ENCODE measurements at places on chromosomes 3 and 15. TPM values are rescaled to one million over a fixed set of nuclear protein-coding genes. Genes with fewer than 3 reads are reported as not detected.

The HCLS1 gene
- 0.94 TPM for total RNA-seq

GRCh38 chr3:48194446-48195071 lies 6.3 kb upstream of the CDC25A start:
- H3K4me3 ChIP-seq = no peak overlapping the region
- no peak overlapping the region for H3K27ac ChIP-seq
- H3K36me3 ChIP-seq = no peaks in the 10 kb centered on the region
- H3K4me1 ChIP-seq = no peaks in the 10 kb centered on the region

GRCh38 chr15:40870716-40871115 lies 3.3 kb downstream of the RHOV start:
- DNase-seq = no peak
- H3K4me3 ChIP-seq = no peak overlapping the region

GRCh38 chr15:68620721-68621527 lies 42.1 kb downstream of the CORO2B start:
- H3K27ac ChIP-seq = peak overlapping the region; percentile 93
- peak; percentile 90 for DNase-seq
- peaks cover 65% of the 10 kb centered on the region for H3K4me1 ChIP-seq
- no peaks in the 10 kb centered on the region for H3K36me3 ChIP-seq

DNA sequence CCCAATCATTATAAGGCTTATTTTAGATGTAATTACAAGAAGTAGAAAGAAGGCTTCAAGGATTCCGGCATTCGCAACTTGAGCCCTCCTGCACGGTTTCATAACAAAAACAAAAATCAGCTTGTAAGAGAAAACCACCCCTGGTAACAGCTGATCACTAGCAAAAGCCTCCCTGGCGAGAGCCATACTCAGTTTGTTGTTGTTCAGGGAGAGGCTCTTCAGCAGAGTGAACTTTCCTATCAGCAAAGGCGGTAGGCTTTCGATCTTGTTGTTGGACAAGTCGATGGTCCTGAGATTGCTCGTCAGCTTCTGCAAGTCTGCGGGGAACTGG lies 710 bp downstream of the LRRC57 start:
- H3K4me3 ChIP-seq = peak overlapping the region; percentile 99
- H3K27me3 ChIP-seq = peaks cover 4% of the 10 kb centered on the region
- peaks cover 11% of the 10 kb centered on the region for H3K36me3 ChIP-seq
- peaks cover 50% of the 10 kb centered on the region for H3K4me1 ChIP-seq
- peak overlapping the region; percentile 95 for H3K27ac ChIP-seq

The GP9 gene
- total RNA-seq = not detected

- H3K4me1 ChIP-seq = peaks cover 20% of the 10 kb centered on the region
- no peaks in the 10 kb centered on the region for H3K27me3 ChIP-seq
- no peak overlapping the region for H3K4me3 ChIP-seq
- no peak overlapping the region for H3K27ac ChIP-seq
- no peak for DNase-seq
Measured at GRCh38 chr3:33030802-33031201, 66.1 kb downstream of the GLB1 start.

- H3K36me3 ChIP-seq = no peaks in the 10 kb centered on the region
- peaks cover 38% of the 10 kb centered on the region for H3K27me3 ChIP-seq
- no peak for DNase-seq
- H3K27ac ChIP-seq = no peak overlapping the region
- no peak overlapping the region for H3K4me3 ChIP-seq
Measured at GRCh38 chr3:32888739-32889138, 62.7 kb upstream of the CCR4 start.

DNA sequence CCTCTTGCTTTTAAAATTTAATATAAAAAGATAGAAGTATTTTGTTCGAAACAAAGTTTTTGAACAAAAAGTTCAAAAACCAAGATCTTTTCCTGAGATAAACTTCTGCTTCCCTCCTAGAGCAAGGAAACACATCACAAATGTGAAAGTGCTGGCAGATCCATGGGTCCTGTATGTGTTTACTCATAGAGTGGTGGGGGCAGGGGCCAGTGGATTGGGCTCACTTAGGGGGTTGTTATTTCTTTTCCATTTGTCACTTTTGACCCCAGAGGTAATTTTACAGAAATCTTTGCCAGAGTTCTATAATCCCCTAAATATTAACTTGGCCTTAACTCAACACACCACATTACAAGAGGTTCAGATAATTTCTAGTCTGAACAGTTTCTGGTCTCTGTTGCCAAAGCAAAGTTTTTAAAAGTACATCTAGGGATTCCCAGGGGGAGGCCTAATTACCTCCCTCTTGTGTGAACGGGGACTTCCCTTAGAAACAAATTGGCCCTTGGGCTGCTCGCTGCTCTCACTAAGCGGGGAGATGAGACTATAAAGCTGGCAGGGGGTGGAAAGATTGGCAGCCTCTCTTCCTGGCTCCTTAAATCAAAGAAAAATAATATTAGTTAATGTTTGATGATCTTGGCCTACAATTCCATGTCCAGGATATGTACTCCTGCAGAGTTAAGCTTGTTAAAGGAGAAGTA lies 66.8 kb upstream of the PTX3 start:
- no peak overlapping the region for H3K4me3 ChIP-seq
- H3K27ac ChIP-seq = no peak overlapping the region
- H3K36me3 ChIP-seq = peaks cover 18% of the 10 kb centered on the region
- H3K4me1 ChIP-seq = peaks cover 57% of the 10 kb centered on the region
- no peaks in the 10 kb centered on the region for H3K27me3 ChIP-seq
- no peak for DNase-seq

DNA sequence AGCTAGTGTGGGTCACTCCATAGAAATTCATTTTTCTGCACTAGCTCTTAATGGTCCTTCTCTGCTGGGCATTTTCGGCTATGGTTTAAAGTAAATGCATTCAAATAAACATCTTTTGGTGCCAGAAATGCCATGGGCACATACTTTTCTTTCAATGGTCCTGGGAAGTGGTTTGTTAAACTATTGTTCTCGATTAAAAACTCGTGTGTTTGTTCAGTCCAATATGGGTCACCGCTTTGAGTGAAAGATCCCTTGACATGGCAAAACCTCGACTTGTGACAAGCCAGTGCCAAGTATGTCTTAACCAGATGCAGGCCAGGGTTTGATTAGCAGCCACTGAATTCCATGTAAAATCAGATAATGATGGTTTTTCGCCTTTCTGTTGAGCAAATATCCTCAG lies 331.9 kb upstream of the WNT5A start:
- H3K4me1 ChIP-seq = no peaks in the 10 kb centered on the region
- H3K27ac ChIP-seq = no peak overlapping the region
- DNase-seq = no peak
- H3K27me3 ChIP-seq = peaks cover 3% of the 10 kb centered on the region

DNA sequence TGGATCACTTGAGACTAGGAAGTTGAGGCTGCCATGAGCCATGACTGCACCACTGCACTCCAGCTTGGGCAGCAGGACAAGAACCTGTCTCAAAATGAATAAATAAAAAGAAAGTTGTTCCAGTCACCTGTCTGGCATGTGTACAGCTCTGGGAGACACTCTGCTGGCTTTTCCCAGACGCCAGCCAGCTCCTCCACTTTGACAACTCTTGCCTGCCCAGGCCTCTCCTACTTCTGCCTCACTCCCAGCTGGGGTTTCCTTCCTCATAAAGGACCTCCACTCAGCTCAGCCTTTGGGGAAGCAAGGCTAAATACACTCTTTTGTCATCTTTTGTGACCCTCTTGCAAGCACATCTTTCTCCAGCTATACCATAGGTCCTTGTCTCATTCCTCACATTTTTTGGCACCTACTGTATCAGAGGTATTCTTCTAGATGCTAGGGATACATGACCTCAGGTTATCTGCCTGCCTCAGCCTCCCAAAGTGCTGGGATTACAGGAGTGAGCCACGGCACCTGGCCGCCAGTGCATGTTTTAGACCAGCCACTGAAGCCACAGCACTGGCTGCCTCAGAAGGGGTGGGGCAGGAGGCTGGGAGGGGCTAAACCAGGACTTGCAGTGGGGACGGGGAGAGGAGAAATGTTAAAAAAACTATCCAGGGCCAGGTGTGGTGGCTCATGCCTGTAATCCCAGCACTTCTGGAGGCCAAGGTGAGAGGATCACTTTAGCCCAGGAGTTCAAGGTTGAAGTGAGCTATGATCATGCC lies 10.0 kb upstream of the ELP6 start:
- H3K27me3 ChIP-seq = peaks cover 8% of the 10 kb centered on the region
- DNase-seq = no peak
- H3K4me1 ChIP-seq = peaks cover 15% of the 10 kb centered on the region
- no peak overlapping the region for H3K4me3 ChIP-seq

DNA sequence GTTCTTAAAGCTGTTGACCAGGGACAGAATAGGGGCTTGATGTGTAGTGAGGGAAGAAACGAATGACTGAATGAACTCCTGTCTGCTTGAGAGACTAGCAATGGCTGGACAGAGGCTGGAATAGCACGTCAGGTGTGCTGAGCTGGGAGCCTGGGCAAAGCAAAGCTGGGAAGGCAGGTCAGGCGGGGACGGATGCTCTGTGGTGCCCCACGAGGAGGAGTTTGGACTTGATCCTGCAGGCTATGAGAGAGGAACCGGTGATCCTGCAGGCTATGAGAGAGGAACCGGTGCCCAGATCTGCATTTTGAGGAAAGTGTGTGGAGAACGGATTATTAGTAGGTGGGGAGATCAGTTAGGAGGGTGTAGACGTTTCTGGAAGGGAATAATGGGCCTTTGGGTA lies 31.3 kb upstream of the PSTPIP1 start:
- H3K27ac ChIP-seq = no peak overlapping the region
- no peak overlapping the region for H3K4me3 ChIP-seq
- H3K4me1 ChIP-seq = peaks cover 6% of the 10 kb centered on the region
- no peaks in the 10 kb centered on the region for H3K36me3 ChIP-seq
- DNase-seq = no peak

GRCh38 chr3:2861920-2862319 lies 248.3 kb downstream of the IL5RA start:
- H3K4me1 ChIP-seq = no peaks in the 10 kb centered on the region
- no peak for DNase-seq
- H3K27me3 ChIP-seq = peaks cover 1% of the 10 kb centered on the region
- no peak overlapping the region for H3K4me3 ChIP-seq

The PDHB gene
- 85.6 TPM for total RNA-seq

The TRH gene
- total RNA-seq = not detected

The POC1A gene
- total RNA-seq = 20.5 TPM

The ITPKA gene
- total RNA-seq = 1.2 TPM

DNA sequence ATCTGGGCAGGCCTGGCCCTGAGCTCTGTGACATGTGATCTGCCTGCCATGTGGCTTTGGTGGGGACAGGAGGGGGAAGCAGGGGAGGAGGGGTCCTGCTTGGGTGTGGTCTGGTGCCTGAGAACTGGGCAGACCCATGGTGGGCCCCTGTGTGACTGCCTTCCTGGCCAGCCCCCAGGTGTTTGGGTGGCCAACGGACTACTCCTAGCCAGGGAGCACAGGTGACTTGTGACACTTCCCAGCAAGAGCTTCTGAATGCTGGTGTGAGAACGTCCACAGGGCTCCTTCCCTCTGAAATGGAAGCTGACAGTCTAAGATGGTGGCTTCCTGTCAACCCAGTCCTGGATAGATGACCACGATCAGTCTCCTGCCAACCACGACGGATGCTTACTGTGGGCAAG lies 136.1 kb upstream of the MEF2A start:
- H3K27ac ChIP-seq = no peak overlapping the region
- DNase-seq = no peak
- H3K4me1 ChIP-seq = peaks cover 7% of the 10 kb centered on the region
- H3K4me3 ChIP-seq = no peak overlapping the region

GRCh38 chr15:52417521-52417920 lies 111.2 kb downstream of the MYO5A start:
- peaks cover 22% of the 10 kb centered on the region for H3K4me1 ChIP-seq
- H3K36me3 ChIP-seq = peaks cover 24% of the 10 kb centered on the region
- no peak overlapping the region for H3K27ac ChIP-seq

GRCh38 chr3:151075869-151076562 lies 9.4 kb upstream of the MED12L start:
- DNase-seq = no peak
- no peaks in the 10 kb centered on the region for H3K36me3 ChIP-seq
- H3K4me3 ChIP-seq = no peak overlapping the region

GRCh38 chr3:70863049-70863448 lies 550.6 kb upstream of the MDFIC2 start:
- H3K27ac ChIP-seq = no peak overlapping the region
- peaks cover 9% of the 10 kb centered on the region for H3K36me3 ChIP-seq
- H3K4me1 ChIP-seq = peaks cover 39% of the 10 kb centered on the region
- H3K4me3 ChIP-seq = peak overlapping the region; percentile 70

- peaks cover 49% of the 10 kb centered on the region for H3K4me1 ChIP-seq
- DNase-seq = no peak
- H3K27me3 ChIP-seq = no peaks in the 10 kb centered on the region
- peaks cover 28% of the 10 kb centered on the region for H3K36me3 ChIP-seq
- peak overlapping the region; percentile 96 for H3K4me3 ChIP-seq
Measured at GRCh38 chr15:30990036-30990435, 1.4 kb downstream of the MTMR10 start.

DNA sequence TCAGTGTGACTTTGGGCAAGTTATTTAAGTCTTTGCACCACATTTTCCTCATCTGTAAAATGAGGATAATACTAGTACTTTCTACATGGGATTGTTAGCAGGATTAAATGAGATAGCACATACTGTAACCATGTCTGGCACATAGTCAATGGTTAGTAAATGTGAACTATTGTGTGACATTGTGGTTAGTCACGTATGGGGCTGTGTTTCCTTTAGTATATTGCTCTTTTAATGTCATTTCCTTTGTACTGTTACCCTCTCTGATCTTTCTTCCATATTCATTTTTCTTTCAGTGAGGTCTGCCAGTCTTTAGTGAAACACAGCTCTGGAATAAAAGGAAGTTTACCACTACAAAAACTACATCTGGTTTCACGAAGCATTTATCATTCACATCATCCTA lies 21.4 kb downstream of the OPA1 start:
- no peak for DNase-seq
- no peak overlapping the region for H3K27ac ChIP-seq
- H3K4me1 ChIP-seq = peaks cover 17% of the 10 kb centered on the region
- no peak overlapping the region for H3K4me3 ChIP-seq

DNA sequence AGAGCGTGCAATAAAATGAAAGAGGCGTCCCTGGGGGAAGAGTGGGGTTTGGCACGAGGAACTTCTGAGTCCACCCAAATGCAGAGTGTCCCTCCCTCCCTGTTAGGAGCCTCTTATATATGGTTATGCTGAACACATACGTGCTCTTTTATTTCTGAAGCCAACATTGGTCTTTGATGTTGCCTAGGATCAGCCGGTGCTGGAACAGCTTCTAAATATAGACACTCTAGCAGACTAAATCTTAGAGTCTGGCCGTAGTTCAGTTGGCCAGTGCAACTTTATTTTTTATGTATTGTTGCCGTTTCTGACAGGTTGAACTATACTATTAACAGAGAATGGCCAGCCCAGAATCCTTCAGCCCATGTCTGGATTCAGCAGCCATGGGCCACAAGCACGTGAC lies 128.7 kb downstream of the GHSR start:
- H3K4me1 ChIP-seq = peaks cover 83% of the 10 kb centered on the region
- peaks cover 59% of the 10 kb centered on the region for H3K36me3 ChIP-seq
- no peak overlapping the region for H3K4me3 ChIP-seq
- DNase-seq = no peak
- H3K27me3 ChIP-seq = peaks cover 10% of the 10 kb centered on the region
- H3K27ac ChIP-seq = peak overlapping the region; percentile 91
